T1000 (cell line): ENCODE measurements at places on chromosomes 5 and 9.

GRCh38 chr5:127419683-127420257, 97.7 kb upstream of the PRRC1 start:
- no peak for DNase-seq

DNA sequence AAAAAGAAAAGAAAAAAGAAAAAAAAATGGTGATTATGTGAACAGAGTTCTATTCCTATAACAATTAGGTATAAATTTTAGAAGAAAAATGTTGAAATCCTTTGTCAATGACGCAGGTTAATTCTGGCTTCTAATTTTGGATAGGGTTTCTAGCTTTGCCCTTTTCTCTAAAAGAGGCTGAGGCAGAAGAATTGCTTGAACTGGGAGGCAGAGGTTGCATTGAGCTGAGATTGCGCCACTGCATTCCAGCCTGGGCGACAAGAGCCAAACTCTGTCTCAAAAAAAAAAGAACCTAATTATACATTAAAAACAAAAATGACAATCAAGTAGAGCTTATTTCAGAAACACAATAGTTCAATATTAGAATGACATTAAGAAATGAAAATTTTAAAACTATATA, 2.9 kb downstream of the STXBP1 start:
- DNase-seq = no peak

GRCh38 chr9:81558091-81558830, 131.1 kb downstream of the TLE1 start:
- DNase-seq = no peak

- DNase-seq = no peak
These were observed 37.5 kb upstream of the TIFAB start for GRCh38 chr5:135489466-135490244.

DNA sequence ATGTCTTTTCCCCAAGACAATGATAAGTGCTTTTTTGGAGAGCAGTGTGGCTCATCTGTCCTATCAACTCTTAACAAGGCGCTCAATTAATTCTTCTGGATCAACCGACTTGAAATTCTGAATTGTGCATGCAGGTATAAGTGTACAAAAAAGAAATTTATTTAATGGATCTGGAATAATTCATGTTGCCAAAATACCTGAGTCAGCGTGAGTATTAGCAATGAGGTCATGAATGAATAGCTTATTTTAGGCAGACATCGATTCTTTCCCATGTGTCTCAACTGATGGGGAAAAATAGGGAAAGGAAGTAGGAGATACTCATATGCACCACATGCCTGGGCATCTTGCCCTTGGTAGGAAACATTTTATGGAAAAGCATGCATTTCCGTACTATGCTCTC, 68.0 kb downstream of the C6 start:
- no peak for DNase-seq

- no peak for DNase-seq
These were observed 252.2 kb upstream of the PANK3 start for GRCh38 chr5:168831383-168831782.

DNA sequence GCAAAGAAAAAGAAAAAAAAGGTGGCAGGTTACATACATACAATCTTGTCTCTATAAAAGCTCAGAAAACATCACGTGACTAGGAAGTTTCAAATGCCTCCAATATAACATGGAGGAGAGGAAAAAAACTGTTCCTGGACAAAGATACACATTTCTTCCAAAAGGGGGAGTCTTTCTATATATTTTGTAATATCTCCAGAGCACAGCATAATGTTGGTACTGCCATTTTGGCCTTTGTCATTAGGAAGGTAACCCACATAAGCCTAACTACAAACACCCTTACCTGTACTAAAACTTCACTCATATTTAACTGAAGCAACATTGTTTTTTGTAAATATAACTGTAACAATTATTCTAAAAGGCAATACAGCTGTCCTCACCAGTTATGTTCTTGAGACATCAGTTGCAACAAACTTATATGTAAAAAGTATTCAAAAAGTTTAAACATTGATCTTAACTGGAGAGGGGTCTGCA, 1.2 kb upstream of the BTF3 start:
- DNase-seq = no peak

GRCh38 chr5:15587916-15588315, 87.9 kb downstream of the FBXL7 start:
- no peak for DNase-seq

DNA sequence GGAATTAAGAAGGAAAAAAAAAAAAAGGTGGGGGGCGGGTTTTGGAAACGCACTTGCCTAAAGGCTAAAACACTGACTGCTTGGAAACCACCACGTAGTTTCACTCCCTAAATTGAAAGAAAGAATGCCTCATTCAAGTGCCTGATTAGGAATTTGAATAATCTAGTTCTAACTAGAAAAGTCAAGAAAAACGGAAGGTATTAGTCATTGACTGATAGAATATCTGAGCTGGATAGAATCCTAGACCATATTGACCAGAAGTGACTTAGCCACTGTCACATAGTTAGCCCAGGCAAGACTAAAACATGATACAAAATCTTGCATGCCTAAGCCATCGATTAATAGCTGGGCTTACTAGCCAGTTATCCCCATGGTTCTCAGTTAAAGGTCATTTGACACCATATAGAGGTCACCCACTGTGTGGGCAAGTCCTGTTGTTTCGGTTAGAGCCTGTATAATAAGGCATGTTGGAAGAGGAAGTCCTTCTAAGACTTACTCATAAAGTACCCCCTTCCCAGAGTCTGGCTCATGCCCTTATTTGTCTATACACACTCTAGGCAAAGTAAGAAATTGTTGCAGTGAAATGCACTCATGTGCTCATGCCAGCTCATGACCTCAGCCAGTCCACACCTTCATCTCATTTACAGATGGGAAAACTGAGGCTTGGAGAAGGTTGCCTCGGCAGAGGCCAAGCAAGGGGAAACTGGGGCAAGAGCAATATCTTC, 40.2 kb downstream of the SH3RF2 start:
- no peak for DNase-seq

DNA sequence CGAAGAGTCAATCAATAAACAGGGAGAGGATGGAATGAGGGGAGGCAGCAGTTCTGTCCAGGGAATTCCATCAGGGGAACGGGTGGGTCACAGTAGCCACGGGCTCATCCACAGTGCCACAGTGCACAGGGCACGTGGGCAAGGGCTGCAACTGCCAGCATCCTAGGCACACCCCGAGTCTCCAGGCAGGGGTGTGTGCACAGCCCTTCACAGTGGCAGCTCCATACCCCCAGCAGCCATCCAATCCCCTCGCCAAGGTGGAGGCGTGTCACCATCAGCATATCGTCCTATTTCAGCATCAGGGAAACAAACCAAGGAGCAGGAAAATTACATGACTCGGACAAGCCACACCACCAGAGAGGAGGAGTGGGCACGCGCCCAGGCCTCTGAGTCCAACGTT, 133.6 kb downstream of the ADAMTS2 start:
- no peak for DNase-seq

DNA sequence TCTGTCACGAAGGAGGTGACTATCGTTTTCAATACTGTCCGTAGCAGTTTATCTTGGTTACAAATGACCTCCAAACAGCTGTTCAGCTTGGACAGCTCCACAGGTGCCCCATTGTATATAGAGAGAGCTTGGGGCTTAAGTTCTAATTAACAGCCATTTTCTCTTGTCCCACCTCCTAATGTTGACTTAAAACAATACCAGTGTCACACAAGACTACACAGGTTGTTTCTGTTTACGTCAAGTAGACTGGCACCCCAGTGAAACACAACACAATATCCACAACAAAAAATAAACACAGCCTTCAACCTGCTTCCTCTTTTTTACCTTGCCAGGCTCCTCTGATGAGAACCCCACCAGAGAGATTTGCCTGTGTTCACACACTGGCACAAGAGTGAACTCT, 39.8 kb upstream of the TLE1 start:
- no peak for DNase-seq

- DNase-seq = no peak
These were observed 107.5 kb downstream of the PBX3 start for GRCh38 chr9:125854553-125855275.

- no peak for DNase-seq
These were observed 7.2 kb downstream of the TBCA start for GRCh38 chr5:77768978-77769377.

DNA sequence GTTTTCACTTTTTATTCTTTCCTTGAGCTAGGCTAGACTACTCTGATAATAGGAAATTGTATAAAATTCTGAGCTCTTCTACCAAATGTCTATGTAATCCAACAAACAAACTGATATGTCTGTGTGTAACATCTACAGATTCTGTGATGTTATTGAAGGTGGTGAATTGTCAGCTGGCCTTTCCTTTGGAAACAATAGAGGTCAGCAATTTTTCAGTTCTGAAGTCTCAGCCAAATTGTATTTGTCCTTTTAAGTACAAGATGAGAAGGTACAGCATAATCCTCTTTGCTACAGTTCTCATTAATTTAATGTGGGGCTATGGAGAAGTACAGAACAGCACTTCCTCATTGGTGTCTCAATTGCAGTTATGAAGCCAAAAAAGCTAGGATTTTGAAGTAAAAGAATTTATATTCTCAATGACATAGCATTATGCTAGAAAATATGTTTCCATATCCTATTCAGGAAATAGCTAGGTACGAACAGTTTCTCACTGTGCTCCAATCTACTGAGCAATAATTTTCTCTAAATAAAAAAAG, 198.0 kb downstream of the HINT1 start:
- DNase-seq = no peak

- DNase-seq = no peak
These were observed 31.0 kb downstream of the PCDHGC5 start for GRCh38 chr5:141519605-141520565.

DNA sequence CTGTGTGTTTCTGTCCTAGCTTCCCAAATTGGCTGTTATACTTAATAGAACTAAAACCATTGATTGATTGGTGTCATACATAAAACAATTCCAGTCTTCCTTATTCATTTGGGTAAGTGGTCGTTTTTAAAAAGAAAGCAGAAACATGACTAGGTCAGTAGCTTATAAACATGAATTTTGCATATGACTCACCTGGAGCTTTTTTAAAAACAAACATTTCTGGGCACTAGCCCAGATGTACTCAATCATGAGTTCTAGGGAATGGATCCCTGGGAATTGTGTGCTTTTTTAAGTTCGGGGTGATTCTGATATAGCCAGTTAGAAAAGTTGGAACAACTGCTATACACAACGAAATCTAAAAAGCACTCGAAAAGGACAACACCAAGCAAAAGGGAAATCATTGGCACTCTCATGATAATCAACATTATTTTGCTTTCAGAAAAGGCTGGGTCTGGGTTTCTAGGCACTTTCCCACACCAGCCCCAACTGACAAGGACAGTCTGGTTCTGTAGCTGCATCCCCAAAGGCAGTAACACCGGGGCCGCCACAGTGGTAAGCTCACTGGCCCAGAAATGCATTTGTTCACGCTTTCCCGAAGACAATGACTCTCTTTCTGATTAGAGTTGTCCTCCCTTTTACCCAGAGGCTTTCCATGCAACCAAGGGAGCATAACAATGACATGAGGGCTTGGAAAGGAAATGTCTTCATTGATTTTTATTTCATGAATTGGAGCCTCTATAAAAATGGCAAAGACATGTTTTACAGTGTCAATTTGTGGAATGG, 664.9 kb upstream of the WWC1 start:
- DNase-seq = no peak

DNA sequence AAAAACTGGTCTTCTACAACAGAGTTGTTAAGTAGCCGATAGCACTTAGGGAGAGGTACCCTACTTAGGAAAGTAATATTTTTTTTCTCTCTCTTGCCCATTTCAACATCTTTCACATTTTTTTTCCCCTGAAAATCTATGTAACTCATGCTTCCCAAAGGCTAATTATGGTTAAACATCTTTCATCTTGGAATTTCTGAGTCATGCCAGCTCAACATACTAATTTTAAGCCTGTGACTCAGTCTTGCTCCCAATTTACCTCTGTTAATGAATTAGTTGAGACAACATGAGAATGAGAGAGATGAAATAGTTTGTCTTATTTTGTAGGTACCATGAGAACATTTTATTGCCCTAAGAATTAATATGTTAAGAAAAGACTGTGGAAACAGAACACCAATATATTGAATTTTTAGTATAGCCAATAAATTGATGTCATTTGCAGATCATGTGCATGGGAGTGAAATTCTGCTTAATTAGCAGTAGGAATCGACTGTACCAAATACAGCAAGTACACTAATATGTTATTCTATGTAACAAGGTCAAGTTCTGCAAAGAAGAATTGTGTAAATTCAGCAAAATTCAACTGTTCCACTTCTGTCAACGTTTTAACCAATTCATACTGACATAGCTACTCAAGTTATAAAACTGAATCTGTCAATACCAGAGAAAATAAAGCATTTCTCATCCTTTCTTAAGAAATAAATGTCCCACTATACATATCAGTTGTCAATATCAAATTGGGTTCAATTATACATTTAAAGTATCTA, 550.0 kb downstream of the PTPRD start:
- DNase-seq = no peak

- no peak for DNase-seq
These were observed 483.3 kb downstream of the ZSWIM6 start for GRCh38 chr5:61815339-61815738.

GRCh38 chr5:167912941-167913665, 378.3 kb upstream of the WWC1 start:
- no peak for DNase-seq

DNA sequence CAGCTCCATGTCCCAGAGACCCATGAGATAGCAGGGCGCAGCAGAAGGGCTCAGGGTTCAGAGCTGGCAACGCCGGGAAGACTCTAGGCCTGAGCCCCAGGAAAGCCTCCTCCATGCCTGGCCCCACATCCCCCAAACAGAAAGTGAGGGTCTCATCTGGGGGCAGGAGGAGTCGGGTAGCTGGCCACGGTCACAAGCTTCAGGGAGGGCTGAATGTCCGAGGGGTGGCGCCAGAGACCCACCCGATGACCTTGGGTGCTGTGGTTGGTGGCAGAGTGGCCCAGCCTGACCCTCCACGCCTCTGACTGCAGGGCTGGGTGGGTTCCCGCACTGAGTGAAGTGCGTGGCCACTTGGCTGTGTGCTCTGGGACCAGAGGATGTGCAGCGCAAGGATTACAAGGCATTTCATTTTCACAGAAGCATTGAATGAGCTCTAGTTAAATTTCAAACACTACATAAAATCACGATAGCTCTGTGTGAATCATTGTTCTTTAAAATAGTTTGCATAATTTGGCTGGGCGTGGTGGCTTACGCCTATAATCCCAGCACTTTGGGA, 3.0 kb downstream of the C8G start:
- no peak for DNase-seq

GRCh38 chr5:139669662-139670368, 21.7 kb downstream of the CXXC5 start:
- DNase-seq = no peak
